Activated naive CD8-positive, alpha-beta T cell treated with anti-CD3 and anti-CD28 coated beads for 36 hours (primary cell): ENCODE measurements at places on chromosomes 6 and 20. TPM values are rescaled to one million over a fixed set of nuclear protein-coding genes. Genes with fewer than 3 reads are reported as not detected.

- no peak overlapping the region for H3K27ac ChIP-seq
- no peak for DNase-seq
- H3K4me3 ChIP-seq = no peak overlapping the region
Observed at GRCh38 chr20:10478205-10478604, 43.1 kb downstream of the SLX4IP start.

GRCh38 chr6:25921525-25922203 lies 8.8 kb downstream of the SLC17A2 start:
- H3K27me3 ChIP-seq = no peaks in the 10 kb centered on the region
- H3K4me1 ChIP-seq = peaks cover 8% of the 10 kb centered on the region
- H3K36me3 ChIP-seq = no peaks in the 10 kb centered on the region
- DNase-seq = no peak
- H3K4me3 ChIP-seq = no peak overlapping the region

- no peaks in the 10 kb centered on the region for H3K36me3 ChIP-seq
- no peak for DNase-seq
- no peaks in the 10 kb centered on the region for H3K27me3 ChIP-seq
- H3K4me3 ChIP-seq = no peak overlapping the region
- no peak overlapping the region for H3K27ac ChIP-seq
- H3K4me1 ChIP-seq = no peaks in the 10 kb centered on the region
Observed at GRCh38 chr6:167547751-167548150, 222.9 kb downstream of the TTLL2 start.

GRCh38 chr6:158026054-158026900 lies 44.6 kb downstream of the SYNJ2 start:
- H3K27ac ChIP-seq = peak overlapping the region; percentile 100
- H3K27me3 ChIP-seq = no peaks in the 10 kb centered on the region

The FUT9 gene
- total RNA-seq = not detected

- peaks cover 14% of the 10 kb centered on the region for H3K36me3 ChIP-seq
- H3K4me1 ChIP-seq = peaks cover 44% of the 10 kb centered on the region
- H3K4me3 ChIP-seq = no peak overlapping the region
- no peak for DNase-seq
Observed at GRCh38 chr20:50572938-50573777, 63.0 kb downstream of the PTPN1 start.

- H3K27me3 ChIP-seq = no peaks in the 10 kb centered on the region
- H3K27ac ChIP-seq = no peak overlapping the region
- no peaks in the 10 kb centered on the region for H3K4me1 ChIP-seq
- no peaks in the 10 kb centered on the region for H3K36me3 ChIP-seq
- H3K4me3 ChIP-seq = no peak overlapping the region
Observed at GRCh38 chr6:23456396-23456795, 669.6 kb upstream of the NRSN1 start.

GRCh38 chr6:148667395-148667794 lies 79.4 kb upstream of the UST start:
- H3K27me3 ChIP-seq = no peaks in the 10 kb centered on the region
- H3K4me3 ChIP-seq = no peak overlapping the region
- H3K4me1 ChIP-seq = no peaks in the 10 kb centered on the region
- DNase-seq = no peak
- H3K27ac ChIP-seq = no peak overlapping the region

The VSX1 gene
- total RNA-seq = not detected

GRCh38 chr20:36396847-36397630 lies 90.9 kb downstream of the DLGAP4 start:
- H3K27me3 ChIP-seq = peaks cover 18% of the 10 kb centered on the region
- no peak overlapping the region for H3K27ac ChIP-seq
- DNase-seq = no peak

DNA sequence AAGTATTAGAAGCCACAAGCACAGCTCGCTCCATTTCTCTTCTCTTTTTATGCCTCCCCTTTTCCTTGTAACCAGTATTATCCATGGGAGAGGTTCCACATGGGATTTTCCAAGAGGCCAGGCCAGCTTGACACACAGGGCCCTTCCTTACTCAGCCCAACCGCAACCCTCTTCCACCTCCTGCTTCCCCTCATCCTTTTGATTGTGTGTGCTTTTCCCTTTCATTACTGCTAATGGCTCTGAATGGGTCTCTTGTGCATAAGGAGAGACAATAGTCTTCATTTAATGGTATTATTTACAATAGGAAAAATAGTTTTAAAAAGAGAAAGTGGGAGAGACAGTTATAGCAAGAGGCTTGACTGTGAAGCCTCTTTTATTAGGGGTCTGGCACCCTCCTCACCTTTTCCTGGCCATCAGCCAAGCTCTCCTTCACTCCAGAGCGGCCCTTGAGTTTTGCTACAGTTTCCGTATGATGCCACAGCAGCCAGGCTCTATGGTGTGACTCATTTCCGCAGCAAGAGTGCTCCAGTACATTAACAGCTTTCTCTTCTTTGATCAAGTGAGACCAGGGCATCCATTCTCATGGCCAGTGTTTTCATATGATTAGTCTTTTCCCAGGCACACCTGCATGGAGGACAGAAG lies 579.5 kb downstream of the TFAP2B start:
- no peaks in the 10 kb centered on the region for H3K36me3 ChIP-seq
- DNase-seq = no peak
- no peaks in the 10 kb centered on the region for H3K4me1 ChIP-seq
- no peak overlapping the region for H3K4me3 ChIP-seq
- H3K27ac ChIP-seq = no peak overlapping the region

The FNDC11 gene
- 0.10 TPM for total RNA-seq

DNA sequence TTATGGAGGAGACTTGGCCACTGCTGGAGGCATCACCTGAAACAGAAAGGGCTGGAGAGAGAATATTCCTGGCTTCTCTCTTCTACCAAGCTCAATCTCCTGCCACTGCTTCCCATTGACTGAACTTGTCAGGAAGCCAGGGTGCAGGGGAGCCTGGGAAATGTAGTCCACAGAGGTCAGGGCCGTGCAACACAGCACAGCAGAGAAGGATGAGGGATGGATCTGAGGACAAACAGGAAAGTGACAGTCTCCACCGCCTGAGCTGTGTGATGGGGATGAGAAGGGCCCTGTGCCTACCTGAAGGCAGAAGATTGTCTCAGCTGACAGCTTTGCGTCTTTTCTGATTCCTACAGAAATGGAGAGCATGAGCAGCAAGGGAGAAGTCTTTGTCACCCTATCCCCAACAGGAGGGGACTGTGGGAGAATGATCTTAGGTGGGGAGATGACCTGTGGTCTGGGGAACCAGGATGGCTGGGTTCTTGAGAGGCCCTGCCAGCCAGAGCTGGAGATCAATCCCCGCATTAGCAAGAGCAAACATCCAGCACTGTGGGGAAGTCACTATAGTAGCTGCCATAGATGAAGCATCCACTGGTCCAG lies 114.2 kb downstream of the SNX5 start:
- no peak for DNase-seq
- no peak overlapping the region for H3K27ac ChIP-seq
- H3K4me3 ChIP-seq = no peak overlapping the region
- no peaks in the 10 kb centered on the region for H3K36me3 ChIP-seq

GRCh38 chr6:113017353-113017752 lies 670.2 kb downstream of the RFPL4B start:
- no peaks in the 10 kb centered on the region for H3K27me3 ChIP-seq
- no peak for DNase-seq
- no peaks in the 10 kb centered on the region for H3K36me3 ChIP-seq
- H3K4me3 ChIP-seq = no peak overlapping the region
- H3K4me1 ChIP-seq = no peaks in the 10 kb centered on the region
- H3K27ac ChIP-seq = no peak overlapping the region

The MAP7 gene
- total RNA-seq = 0.78 TPM

DNA sequence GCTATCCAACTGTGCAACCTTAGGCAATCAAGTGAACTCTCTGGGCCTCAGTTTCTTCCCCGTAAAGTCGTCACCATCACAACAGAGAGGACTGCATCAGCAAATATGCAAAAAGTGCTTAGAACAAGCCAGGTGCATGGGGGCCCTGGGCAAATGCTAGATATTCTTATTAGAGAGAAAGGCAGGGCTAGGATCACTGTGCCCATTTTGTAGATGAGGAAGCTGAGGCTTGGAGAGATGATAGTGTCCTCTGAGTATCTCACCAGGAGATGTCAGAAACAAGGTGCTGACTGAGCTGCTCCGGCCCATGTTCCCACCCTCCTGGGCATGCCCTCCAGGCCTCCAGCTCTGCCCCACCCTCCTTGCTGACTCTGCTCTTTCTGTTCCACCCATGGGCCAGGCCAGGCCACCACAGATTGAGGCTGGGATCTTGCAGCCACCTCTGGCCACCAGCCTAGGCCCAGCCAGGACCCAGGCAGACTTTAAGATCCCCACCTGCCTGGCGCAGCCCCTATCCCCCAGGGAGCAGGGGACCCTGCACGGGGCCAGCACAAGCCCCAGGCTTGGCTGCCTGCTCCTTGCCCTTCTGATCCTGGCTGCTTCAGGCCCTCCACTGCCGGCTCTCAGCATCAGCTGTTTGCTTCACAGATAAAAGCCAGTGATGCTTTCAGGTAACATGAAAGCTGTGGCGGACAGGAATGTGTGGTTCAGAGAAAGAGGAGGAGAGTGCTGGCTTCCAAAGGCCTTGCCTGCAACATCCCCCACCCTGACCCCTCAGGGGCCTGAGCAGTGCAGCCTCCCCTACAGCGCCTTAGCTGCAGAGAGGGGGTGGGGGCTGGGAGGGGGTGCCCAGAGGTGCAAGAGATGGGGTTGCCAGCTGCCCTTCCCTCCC lies 47.6 kb downstream of the GRM4 start:
- H3K4me3 ChIP-seq = no peak overlapping the region
- no peak for DNase-seq
- peaks cover 26% of the 10 kb centered on the region for H3K27me3 ChIP-seq
- H3K4me1 ChIP-seq = no peaks in the 10 kb centered on the region

DNA sequence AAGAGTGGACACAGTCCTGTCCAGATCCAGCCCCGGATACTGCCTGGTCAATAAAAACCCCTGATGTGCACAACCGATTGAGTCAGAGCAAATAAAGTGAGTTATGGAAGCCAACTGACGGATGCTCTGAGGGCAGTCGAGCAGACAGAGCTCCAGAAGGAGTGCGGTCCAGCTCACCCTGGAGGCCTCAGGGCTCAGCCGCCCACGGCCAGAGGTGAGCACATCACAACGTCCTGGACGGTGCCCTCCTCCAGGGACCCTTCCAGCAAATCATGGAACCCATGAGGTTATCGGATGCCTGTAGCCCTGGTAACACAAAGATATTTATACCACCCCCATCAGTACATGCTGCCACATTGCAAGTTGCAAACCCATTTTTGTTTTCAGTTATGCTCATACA lies 44.0 kb upstream of the SMOC2 start:
- H3K36me3 ChIP-seq = no peaks in the 10 kb centered on the region
- peaks cover 8% of the 10 kb centered on the region for H3K27me3 ChIP-seq
- H3K4me1 ChIP-seq = no peaks in the 10 kb centered on the region
- H3K27ac ChIP-seq = no peak overlapping the region

GRCh38 chr6:30888816-30889495 lies 4.6 kb downstream of the DDR1 start:
- H3K27me3 ChIP-seq = no peaks in the 10 kb centered on the region
- H3K4me3 ChIP-seq = no peak overlapping the region
- H3K4me1 ChIP-seq = peaks cover 23% of the 10 kb centered on the region

DNA sequence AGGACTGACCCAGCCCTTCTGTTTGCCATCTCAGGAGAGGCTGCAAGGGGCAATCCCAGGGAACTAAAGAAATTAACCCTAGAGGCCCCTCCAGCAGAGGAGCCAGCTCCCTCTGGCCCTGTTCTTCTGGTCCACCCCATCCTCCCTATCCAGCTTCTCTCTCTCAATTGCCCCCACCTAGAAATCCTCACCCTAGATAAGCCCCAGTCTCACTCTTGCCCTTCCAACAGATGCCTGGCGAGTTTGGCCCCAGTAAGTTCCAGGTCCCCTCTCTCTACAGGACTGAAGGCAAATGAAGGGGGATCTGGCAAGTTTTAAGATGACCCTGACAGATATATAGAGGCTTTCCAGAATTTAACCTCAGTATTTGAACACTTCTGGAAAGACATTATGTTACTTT lies 134.0 kb downstream of the THBS2 start:
- no peak overlapping the region for H3K27ac ChIP-seq
- no peak for DNase-seq
- peaks cover 11% of the 10 kb centered on the region for H3K27me3 ChIP-seq
- no peaks in the 10 kb centered on the region for H3K36me3 ChIP-seq
- H3K4me1 ChIP-seq = no peaks in the 10 kb centered on the region

The RGS17 gene
- total RNA-seq = not detected

The CCN5 gene
- not detected for total RNA-seq

GRCh38 chr6:157561414-157561790 lies 180.4 kb downstream of the ZDHHC14 start:
- no peak overlapping the region for H3K27ac ChIP-seq
- H3K27me3 ChIP-seq = no peaks in the 10 kb centered on the region
- no peak overlapping the region for H3K4me3 ChIP-seq
- H3K4me1 ChIP-seq = peaks cover 35% of the 10 kb centered on the region
- H3K36me3 ChIP-seq = no peaks in the 10 kb centered on the region

- H3K27me3 ChIP-seq = no peaks in the 10 kb centered on the region
- peak overlapping the region; percentile 87 for H3K4me3 ChIP-seq
- peaks cover 16% of the 10 kb centered on the region for H3K36me3 ChIP-seq
- DNase-seq = no peak
- peaks cover 67% of the 10 kb centered on the region for H3K4me1 ChIP-seq
Observed at GRCh38 chr6:144343701-144344428, 58.7 kb downstream of the UTRN start.

The IFT52 gene
- 16.6 TPM for total RNA-seq

The IL22RA2 gene
- not detected for total RNA-seq

- H3K27me3 ChIP-seq = no peaks in the 10 kb centered on the region
- H3K36me3 ChIP-seq = no peaks in the 10 kb centered on the region
- DNase-seq = peak; percentile 79
- H3K4me1 ChIP-seq = peaks cover 16% of the 10 kb centered on the region
Observed at GRCh38 chr6:89371849-89372505, 19.5 kb upstream of the UBE2J1 start.

DNA sequence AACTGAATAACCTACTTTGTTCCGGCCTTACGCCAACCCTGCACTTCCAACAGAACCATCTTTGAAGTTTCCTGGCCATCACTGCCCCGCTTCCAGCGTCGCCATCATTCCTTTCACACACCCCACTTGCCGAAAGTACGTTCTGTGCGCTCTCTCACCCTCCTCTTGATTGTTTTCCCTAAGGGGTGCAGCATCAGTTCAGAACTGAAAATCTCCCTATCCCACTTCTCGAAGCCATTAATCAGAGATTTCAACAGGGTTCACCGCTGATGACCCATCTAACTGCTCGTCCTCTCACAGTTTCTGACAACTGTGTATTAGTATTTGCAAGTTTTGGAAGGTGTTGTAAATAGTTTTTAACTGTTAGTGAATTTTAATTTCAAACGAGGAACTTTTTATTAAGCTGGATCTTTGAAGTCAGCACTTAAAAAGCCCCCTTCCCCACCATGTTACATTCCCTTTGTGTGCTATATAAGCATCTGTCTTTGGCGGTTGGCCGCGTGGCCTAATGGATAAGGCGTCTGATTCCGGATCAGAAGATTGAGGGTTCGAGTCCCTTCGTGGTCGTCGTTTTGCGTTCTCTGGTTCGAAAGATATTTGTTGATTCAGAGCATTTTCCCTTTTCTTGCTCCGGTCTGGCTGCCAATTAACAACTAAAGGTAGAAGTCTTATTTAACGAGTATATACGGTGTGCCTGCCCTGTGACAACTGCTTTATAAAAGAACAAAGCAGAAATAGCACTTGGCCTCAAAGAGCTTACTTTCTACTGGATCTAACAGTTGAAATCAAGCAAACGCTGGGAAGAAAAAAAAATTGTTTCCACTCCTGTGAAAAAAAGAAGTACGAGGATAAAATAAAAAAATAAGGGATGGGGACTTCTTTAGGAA lies 42.6 kb downstream of the TRIM27 start:
- H3K4me3 ChIP-seq = peak overlapping the region; percentile 75
- peaks cover 6% of the 10 kb centered on the region for H3K27me3 ChIP-seq
- peaks cover 28% of the 10 kb centered on the region for H3K4me1 ChIP-seq
- peaks cover 3% of the 10 kb centered on the region for H3K36me3 ChIP-seq

- no peaks in the 10 kb centered on the region for H3K4me1 ChIP-seq
- no peak overlapping the region for H3K4me3 ChIP-seq
- DNase-seq = no peak
- no peaks in the 10 kb centered on the region for H3K36me3 ChIP-seq
- H3K27ac ChIP-seq = no peak overlapping the region
- no peaks in the 10 kb centered on the region for H3K27me3 ChIP-seq
Observed at GRCh38 chr6:92399911-92400310, 1019.4 kb downstream of the EPHA7 start.
